Occipital lobe (tissue), 3 donors: ENCODE measurements at places on chromosomes 7 and 10.

GRCh38 chr7:47539398-47540052 lies 42.4 kb downstream of the TNS3 start:
- DNase-seq: no peak

DNA sequence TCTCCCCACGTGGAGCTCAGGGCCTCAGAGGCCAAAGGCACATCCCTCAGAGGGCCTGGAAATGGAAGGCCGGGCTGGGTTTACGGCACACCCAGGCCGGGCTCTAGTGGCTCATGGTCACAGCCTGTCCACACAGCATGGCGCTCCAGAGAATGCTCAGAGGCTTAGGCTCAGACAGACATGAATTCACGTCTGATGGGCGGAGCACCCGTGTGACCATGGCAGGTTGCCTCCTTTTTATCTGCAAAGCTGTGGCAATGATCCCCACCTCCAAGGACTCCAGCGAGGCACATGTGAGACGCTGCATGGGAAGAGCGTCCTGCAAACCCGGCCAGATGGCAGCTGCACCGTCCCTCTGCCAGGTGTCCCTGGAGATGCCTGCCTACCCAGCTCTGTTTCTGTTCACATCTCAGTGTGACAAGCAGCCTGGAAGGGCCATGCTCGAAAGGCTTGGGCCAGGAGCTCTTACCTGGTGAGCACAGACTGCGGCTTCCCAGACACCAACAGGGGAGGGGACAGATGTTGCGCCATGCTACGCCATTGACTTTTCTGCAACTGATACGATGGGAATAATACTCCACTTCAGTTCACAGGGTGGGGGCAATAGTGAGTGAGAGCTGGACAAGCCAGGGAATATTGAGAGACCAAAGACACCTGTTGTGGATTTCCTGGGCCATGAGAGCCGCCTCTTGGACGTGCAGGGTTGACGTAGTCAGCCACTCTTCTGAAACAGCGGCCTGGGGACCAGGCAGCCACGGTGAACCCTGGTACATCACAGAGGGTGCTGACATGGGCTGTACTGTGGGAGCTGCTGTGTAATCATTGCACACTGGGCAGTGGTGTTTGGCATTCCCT lies 34.4 kb upstream of the FAM20C start:
- DNase-seq: no peak

DNA sequence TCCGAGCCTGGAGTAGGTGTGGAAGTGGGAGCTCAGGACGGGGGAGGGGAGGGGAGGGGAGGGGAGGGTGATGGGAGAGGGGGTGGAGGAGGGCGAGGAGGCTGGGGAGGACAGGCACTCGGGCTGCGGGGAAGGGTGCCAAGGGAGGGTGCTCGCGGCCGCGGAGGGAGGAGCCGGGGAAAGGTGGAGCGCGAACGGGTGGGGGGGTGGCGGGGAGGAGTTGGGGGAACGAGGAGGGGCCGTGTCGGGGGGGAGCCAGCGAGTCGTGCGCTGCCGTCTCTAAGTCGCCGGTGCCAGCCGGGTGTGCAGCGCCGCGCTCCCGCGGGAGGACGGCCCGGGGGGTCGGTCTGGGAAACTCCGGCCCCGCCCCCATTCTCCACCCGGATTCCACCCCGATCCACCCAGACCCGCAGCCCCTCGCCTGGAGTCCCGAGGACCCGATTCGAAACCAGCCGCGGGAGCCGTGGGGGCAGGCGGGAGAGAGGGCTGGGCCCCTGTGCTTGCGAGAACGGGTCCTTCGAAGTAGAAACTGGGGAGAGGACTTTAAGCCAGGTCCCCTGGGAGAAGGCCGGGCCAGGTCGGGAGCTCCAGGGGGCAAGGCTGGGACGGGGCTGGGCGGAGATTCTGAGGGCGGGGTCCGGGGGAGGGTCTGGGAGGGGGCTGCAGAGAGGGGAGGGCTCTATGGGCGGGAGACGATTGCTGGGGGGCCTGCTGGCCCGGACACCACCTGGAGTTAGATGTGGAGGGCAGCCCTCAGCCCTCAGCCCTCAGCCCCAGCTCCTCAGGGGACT lies at the start of gene ZNF467:
ZNF467 (minus strand) TSS at position 143 of the 791 bp plus-strand sequence. CDS start 2,556 bp downstream, outside the sequence.
- DNase-seq: no peak

DNA sequence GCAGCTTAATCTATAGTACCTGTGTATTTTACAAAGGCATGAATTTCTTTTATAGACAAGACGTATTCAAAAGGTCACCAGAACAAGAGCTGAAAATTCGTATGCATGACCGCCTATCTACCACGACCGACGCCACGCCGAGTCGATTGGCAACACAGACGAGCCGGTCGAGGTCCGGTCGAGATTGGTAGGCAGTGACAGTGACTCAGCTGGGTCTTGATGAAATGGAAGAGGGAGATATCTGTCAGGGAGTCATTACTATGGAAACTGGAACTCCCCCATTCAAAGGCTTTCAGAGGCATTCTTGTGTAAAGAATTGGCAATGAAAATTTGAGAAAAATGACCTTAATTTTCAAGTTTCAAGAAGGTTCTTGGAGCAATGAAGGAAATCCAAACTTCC lies 2.1 kb downstream of the ATP5MK start:
- DNase-seq: no peak

- DNase-seq: no peak
Measured at GRCh38 chr7:96306385-96307125, 15.3 kb downstream of the SLC25A13 start.

- no peak for DNase-seq
Measured at GRCh38 chr10:1708746-1709145, 28.6 kb downstream of the ADARB2 start.

DNA sequence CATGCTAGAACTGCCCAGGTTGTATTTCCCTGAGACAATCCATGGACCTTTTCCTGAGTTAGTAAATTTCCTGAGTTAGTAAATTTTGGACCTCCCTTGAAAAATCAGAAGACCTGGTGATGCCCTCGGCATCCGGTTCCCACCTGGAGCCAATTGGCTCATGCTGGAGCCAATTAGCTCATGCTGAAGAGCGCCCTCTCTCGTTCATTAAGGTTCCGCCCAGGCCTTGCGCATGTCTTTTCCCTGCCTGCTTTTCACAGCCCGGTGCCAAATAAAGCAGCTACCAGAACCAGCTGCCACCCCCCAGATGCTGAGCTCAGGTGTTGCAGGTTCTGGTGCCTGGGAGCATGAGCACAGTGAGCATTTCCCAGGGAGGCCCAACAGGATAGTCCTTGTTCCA lies 96.2 kb downstream of the APBB1IP start:
- DNase-seq: no peak

GRCh38 chr7:21572331-21573313 lies 29.8 kb downstream of the DNAH11 start:
- no peak for DNase-seq

DNA sequence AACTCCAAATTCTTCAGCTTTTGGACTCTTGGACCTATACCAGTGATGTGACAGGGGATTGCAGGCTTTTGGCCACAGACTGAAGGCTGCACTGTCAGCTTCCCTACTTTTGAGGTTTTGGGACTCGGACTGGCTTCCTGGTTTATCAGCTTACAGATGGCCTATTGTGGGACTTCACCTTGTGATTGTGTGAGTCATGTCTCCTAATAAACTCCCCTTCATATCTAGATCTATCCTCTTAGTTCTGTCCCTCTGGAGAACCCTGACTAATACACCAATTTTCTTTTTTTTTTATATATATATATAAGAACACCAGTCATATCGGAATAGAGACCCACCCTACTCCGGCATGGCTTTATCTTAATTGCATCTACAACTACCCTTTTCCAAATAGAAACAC lies 166.8 kb downstream of the ETV1 start:
- no peak for DNase-seq

DNA sequence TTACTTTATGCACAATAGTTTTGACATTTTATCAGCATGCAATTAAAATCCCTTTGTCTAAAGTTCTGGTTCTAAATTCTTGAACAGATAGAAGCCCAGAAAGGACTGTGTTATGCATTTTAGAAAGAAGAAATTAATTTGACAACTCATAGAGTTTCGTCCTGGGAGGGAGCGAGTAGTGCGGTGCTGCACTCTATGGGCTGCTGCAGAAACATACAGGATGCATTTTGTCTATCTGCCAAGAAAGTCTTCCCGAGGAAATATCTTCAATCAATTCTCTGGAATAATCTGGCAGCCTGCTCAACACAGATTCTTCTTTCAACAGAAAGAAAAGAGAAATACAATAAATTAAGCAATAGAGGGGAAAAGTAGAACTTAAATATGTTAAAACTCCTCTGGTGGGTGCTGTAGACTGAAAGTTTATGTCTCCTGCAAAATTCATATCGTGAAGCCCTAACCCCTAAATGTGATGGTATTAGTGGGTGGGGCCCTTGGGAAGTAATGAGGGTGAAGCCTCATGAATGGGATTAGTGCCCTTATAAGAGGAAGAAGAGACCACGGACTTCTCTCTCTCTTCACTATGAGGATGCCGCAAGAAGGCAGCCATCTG lies 39.0 kb upstream of the IFRD1 start:
- no peak for DNase-seq

- DNase-seq: no peak
Measured at GRCh38 chr10:124619195-124619594, 125.0 kb downstream of the FAM53B start.

DNA sequence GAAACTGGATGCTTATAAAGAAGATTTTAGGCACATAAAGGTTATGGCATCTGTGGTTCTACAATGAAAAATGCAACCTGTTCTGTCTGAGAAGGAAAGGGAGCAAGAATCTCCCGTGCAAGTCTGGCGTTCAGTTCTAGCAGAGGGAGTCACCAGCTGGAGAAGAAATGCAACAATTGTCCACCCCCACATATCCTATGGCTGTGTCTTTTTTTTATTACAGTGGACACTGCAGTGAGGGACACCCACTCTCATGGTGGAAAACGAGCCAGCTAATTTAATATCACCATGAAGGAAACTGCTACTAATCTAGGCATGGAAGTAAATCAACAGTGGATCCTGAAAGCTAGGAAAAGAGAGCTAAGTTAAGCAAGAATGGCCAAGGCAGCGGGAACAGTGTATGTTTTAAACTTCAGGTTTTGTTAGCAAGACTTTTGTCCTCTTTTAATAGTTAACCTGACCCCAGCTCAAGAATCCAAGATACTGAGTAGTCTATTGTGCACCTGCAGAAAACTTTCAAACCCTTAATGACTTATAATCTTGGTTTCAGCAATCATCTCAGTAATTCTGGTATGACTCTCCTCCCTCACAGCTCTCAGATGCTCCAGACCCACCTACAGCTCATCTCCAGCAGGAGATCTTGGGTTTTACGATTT lies 149.3 kb downstream of the FGFR2 start:
- DNase-seq: no peak

DNA sequence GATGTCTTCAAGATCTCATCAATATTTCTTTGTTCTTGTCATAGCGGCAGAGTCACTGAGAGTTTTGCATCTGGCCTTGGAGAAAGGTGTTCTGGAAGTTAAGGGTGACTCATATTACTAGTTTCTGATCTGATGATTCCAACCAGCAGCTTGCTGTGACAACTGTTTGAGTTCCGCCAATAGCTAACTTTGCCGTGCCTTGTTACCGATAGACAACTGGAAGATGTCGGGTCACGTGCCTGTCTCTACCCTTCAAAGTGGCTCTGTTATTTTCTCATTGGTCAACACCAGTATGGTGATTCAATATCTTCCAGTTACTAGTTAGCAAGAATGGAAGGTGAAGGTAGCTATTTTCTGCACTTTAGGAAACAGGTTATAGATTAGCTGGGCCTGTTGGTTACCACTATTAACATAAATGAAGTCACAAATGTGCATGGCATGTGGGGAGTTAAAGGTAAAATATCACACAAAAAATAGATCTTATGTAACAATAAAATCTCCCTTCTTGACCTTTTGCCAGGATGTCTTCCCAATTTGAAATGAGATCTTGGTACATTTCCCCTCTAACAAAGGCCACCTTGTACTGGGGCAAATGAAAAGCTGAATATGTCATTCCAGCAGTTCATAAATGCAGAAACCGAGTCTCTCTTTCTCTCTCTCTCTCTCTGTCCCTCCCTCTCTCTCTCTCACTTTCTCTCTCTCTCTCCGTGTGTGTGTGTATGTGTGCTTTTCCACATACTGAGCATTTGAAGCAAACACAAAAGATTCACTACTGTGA lies 2.6 kb upstream of the MGAM2 start:
- no peak for DNase-seq

DNA sequence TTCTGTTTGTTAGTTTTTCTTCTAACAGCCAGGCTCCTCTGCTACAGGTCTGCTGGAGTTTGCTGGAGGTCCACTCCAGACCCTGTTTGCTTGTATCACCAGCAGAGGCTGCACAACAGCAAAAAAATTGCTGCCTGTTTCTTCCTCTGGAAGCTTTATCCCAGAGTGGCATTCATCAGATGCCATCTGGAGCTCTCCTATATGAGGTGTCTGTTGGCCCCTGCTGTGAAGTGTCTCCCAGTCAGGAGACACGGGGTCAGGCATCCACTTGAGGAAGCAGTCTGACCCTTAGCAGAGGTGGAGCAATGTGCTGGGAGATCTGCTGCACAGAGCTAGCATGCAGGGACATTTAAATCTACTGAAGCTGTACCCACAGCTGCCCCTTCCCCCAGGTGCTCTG lies 26.7 kb upstream of the CROT start:
- DNase-seq: no peak

GRCh38 chr7:29619848-29620555 lies 56.4 kb downstream of the PRR15 start:
- no peak for DNase-seq

DNA sequence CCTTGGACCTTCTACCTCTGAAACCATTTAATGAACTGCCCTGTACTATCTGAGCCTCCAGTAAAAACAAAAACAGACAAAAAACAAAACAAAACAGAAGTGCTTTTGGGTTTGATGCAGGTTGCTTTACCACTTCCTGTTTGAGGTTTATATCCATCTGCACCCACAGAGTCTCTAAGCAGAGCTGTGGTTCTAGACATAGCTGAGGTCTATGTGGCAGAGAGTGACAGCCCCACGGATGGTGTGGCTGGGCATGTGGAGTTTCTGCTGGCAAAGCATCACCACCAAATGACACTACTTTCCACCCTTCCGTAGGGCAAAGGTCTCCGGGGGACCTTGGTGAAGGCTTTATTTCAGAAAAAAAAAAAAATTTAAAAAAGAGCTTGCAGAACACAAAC lies 754.2 kb downstream of the GRID1 start:
- no peak for DNase-seq

DNA sequence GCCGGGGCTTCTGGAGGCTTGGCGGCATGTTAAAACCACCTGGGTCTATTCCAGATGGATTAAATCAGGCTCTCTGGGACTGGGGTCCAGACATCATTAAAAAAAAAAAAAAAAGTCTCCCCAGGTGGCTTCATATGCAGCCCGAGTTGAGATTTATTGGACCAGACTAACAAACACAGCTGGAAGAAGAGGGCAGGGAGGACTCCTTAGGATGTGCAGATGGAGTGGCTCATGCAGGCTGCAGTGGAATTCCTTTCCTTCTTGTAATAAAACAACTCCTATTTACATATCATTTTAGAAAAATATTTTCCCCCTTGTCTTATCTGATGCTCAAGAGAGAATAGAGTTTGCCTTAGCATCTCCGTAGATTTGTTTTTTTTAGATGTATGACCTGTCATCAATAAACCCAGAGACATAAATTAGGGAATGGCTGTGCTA lies 238.1 kb downstream of the CAMK1D start:
- no peak for DNase-seq

DNA sequence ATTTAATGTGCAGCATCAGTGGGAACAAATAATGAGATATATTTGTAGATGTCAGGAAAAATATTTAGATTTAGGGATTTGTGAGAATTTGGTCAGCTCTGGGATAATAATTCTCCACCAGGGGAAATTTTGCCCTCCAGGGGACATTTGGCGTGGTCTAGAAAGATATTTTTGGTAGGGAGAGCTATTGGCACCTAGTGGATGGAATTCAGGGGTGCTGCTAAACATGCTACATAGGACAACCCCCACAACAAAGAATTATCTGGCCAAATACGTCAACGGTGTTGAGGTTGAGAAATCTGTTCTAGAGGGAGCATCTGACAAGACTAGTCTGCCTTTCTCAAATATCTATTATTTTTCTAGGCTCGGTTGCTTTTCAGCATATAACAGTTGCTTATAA lies 2.1 kb downstream of the ADK start:
- DNase-seq: no peak
